ENCODE measurements at places on chromosomes 5 and 9.

GRCh38 chr5:143041972-143042770 is 272.0 kb downstream of the ARHGAP26 start:
- DNase-seq: no peak

DNA sequence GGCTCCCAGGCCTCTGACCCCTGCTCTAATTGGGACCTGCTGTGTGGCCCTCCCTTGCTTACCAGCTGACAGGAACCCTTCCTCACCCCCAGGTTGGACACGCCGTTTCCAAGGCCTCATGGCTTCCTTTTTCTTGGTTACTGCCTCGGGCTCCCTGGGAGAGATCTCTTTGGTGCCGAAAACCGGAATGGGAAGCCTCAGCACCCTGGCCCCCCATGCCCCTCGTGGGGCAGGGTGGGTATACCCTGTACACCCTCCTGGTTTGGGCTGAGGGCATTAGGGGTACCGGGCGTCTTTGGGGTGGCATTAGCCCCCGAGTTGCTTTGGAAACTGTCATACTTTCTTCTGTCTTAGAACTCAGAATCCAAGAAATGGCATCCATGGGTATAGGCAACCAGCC is 10.1 kb upstream of the LRRC14B start:
- no peak for DNase-seq

- no peak for DNase-seq
Measured at GRCh38 chr5:96548905-96549304, 113.3 kb upstream of the CAST start.

- peak; percentile 38 for DNase-seq
Measured at GRCh38 chr5:124580925-124581737, 165.3 kb downstream of the ZNF608 start.

DNA sequence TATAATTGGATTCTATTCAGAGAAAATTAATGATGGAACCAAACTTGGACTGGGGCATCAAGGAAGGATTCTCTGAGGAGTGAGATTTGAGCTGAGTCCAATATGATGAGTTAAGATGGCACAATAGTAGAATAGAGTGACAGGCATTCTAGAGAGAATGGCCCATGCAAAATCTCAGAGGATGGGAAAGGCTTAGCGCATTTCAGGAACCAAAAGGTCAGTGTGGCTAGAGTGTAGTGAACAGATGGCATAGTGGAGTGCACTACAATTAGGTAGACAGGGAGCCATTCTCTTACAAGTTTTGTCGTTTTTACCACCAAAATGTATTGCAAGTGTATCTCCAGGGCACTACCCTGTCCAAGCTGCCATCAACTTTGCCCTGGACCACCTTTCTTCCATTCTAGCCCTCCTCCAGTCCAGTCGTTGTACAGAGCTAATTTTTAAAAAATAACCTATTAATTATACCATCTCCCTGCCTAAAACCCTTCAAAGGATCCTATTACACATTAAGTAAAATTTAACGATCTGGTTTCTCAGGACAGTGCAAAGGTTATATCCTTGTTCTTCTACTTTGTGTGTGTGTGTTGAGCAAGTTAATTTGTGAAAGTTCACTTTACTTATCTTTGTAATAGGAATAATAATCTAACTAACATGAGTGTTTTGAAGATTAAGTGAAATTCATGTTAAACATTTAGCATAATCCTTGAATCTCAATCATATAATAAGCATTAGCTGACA is 211.7 kb downstream of the COMMD10 start:
- no peak for DNase-seq

DNA sequence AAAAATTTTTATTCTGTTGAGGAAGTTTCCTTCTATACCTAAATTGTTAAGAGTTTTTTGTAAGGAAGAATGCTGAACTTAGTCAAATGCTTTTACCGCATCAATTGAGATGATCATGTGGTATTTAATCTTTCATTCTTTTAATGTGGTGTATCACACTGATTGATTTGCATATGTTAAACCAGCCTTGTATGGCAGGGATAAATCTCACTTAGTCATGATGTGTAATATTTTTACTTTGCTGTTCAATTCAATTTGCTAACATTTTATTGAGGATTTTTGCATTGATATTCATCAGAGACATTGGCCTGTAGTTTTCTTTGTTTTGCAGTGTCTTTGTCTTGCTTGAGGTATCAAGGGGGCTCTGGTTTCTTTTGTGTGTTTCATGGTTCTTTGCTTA is 125.3 kb upstream of the MEF2C start:
- DNase-seq: no peak

DNA sequence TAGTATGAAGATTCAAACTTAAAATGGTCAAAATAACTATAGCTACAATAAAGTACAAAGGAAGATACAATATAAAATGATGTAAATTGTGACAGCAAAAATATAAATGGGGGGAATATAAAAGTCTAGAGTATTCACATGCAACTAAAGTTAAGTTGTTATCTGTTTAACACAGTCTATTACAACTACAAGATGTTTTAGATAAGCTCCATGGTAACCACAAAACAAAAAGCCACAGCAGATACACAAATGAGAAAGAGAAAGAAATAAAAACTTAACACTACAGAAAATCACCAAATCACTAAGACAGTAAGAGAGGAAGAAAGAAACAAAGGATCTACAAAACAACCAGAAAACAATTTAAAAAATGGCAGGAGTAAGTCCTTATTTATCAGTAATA is 17.0 kb upstream of the SH3TC2 start:
- peak; percentile 20 for DNase-seq

- no peak for DNase-seq
Measured at GRCh38 chr9:120859361-120859760, 16.6 kb upstream of the PSMD5 start.

DNA sequence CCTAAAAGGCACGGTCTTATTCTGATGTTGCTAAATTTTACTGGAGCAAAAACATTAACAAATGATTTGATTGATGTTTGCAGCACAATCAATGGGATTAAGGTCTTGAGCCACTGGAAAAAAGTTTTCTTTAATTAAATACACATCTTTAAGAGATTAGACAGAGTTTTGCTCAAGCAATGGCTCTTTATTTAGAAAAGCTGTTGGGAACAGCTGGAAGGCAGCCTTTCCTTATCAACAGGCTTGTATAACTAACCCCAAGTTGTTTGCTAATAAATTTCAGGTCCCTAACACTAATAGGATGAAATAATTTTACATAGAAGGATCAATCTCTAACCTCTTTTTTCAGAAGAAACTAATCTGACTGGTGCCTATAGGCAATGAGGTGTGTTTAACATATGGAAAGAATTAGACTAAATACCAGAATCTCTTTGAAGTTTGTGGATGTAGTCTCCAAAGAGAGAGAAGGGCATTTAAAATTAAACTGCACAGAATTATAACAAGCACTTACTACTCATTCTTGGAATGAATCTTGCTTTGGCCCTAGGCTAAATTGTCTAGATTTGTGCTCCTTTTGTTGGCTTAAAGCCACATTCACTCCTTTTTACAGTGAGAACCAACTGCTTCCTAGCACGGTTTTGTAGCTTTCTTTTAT is 67.3 kb upstream of the TNFAIP8 start:
- peak; percentile 28 for DNase-seq

GRCh38 chr5:118115791-118116190 is 872.6 kb downstream of the DTWD2 start:
- no peak for DNase-seq

DNA sequence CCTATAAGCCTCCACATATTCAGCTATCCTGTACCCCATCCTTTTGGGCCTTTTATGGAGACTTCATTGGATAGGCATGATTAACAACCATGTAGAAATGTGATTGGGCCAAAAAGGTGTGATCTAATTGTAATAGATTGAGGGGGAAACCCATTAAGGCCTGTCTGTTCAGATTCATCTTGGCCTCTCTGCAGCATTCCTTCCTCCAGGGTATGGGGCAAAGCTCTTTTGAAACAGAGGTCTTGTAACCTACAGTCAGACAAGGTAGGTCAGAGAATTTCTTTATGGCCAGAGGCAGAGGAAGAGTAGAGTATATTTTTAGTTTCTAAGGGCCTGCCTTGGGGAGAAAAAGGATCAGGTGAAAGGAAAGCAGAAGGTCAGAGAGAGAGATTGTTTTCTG is 98.5 kb downstream of the INVS start:
- DNase-seq: no peak

GRCh38 chr5:181204826-181205760 is at the start of gene TRIM7:
TSS of gene TRIM7 (minus strand) at chr5:181205196. CDS start at chr5:181205110, 86 bp downstream.
- DNase-seq: no peak

DNA sequence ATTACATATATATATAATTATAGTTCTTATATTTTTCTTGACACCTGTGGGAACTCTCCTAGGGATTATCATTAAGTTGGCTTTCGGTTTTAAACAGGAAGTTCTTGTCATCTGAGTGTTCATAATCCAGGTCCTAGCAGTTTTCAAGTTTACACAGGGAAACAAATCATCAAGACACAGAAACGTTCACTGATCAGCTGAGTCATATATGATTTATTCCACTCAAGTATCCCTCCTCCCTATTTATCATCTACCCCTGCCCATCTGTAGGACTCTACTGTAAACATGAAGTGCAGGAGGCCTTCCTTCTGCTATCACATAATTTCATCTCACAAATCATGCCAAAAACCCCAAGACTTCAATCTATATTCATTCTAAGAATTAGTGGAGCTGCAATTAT is 6.3 kb downstream of the SLC25A51 start:
- no peak for DNase-seq

GRCh38 chr9:88926781-88927505 is 64.3 kb upstream of the S1PR3 start:
- DNase-seq: peak; percentile 60

- DNase-seq: no peak
Measured at GRCh38 chr5:15513431-15513830, 13.5 kb downstream of the FBXL7 start.

DNA sequence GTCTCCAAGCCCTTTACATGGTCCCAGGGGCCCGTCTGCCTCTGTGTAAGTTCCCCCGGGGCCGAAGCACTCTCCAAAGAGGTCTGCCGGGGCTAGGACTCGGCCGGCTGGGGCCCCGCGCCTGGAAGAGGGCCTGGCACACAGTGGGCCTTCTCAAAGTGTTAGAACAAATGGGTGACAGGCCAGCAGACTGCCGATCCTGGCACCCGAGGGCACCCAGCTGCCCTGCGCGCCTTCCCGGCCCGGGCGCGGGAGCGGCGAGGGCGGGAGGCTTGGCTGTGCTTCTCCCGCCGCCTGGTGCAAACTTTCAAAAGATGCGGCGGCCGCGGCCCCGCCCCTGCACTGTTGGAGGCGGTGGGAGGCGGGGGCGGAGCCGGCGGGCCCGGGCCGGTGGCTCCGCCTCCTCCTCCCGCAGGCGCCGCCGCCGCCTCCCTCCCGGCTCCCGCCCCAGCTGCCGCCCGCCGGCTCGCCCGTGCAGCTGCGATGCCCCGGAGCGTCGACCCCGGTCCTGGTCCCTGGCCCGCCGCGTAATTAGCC is at the start of gene NEURL1B:
TSS of gene NEURL1B (plus strand) at position 442 of the 537 bp plus-strand sequence. CDS start 144 bp downstream, outside the sequence.
- peak; percentile 93 for DNase-seq

- DNase-seq: no peak
Measured at GRCh38 chr5:170290498-170290897, 7.1 kb downstream of the LCP2 start.

DNA sequence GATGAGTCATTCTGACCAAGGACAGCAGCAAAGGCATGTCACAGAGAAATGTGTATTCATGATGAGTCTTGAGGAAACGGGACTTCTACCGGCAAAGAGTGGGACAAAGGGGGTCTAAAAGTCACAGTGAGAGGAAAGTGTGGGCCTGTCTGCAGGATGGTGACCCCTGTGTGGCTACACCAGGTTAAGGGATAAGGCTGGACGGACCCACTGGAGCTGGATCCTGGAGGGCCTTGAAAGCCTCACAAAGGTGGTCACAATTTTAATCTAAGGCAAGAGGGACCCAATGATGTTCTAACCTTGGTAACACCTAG is 176.5 kb downstream of the CDK5RAP2 start:
- DNase-seq: no peak

DNA sequence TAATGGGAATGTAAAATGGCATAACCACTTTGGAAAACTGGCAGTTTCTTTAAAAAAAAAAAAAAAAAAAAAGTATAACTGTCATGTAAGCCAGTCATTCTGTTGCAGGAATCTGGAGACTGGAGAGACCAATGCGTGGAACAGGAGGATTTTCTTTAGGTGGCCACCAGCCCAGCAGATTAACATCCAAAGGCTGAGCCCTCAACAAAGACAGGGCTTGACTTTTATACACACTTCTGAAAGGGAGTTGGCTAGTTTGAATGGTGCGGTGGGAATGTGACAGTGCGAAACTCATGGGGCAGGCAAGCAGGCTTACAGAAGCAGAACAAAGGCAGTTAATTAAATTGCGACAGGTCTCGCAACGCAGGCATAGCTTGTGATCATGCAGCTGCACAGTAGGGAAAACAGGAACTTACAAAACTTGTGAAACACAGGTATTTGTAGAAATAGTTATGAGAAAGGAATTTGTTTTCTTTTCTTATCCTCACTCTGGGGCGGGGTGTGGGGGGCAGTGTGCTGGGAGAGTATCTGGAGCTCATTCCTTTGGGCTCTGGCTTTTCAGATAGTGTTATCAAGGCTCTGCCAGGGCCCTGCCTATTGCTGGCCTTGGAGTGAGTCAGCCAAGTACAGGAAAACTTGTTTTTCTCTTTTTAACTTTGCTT is 12.0 kb downstream of the UIMC1 start:
- no peak for DNase-seq

DNA sequence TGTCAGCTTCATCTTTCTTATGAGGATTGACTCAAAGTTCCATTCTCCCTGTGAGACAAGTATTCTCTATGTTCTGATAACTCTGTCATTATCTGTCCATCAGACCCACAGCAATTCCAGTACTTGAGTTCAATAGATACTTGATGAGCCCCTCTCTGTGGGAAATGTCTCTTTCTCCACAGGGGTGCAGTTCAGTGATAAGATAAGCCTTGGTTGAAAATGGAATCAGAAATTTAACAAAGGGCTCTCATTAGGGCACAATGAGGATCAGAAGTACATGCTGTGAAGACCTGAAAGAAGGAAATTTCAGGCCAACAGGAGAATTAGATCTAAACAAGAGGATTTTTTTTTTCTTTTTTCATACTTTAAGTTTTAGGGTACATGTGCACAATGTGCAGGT is 737.3 kb downstream of the MTRR start:
- DNase-seq: no peak

- DNase-seq: no peak
Measured at GRCh38 chr5:120452471-120452870, 11.6 kb upstream of the PRR16 start.

DNA sequence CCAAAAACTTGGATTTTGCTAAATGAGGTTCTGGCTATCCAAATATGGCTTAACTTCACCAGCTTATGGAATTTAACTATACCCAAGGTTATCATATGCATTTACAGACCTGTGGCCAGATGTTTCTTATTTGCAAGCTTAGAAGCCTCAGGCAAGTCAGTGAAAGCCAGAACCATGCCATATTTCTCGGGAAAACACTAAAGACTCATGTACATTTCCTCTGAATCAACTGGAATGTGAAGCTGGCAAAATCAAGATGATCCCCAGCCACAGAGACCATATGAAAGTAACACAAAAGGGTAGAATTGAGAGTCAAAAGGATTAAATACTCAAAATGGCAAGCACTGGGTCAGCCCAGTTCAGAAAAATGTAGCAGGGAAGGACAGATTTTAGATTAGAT is 76.4 kb upstream of the SLC1A1 start:
- DNase-seq: no peak

All from lung (tissue), 17 donors.